ENCODE measurements at places on chromosomes 3 and 15. TPM values are rescaled to one million over a fixed set of nuclear protein-coding genes. Genes with fewer than 3 reads are reported as not detected.
A peak's percentile ranks its signal among the peaks of the same experiment; 100 is the strongest.

Gene BAHD1
- total RNA-seq, result 11.4 TPM

Gene RAB43
- 7.9 TPM for total RNA-seq

Gene ZPLD1
- total RNA-seq, result not detected

- no peak overlapping the region for H3K4me3 ChIP-seq
- H3K27ac ChIP-seq, result no peak overlapping the region
- DNase-seq, result peak; percentile 51
- H3K36me3 ChIP-seq, result peaks cover 93% of the 10 kb centered on the region
These were observed 47.4 kb upstream of the CRTC3 start for GRCh38 chr15:90482124-90483011.

GRCh38 chr3:10228248-10228950 is 19.9 kb upstream of the TATDN2 start:
- no peaks in the 10 kb centered on the region for H3K27me3 ChIP-seq
- no peak overlapping the region for H3K27ac ChIP-seq
- DNase-seq, result no peak
- no peaks in the 10 kb centered on the region for H3K36me3 ChIP-seq

GRCh38 chr3:64599651-64600050 is 88.1 kb downstream of the ADAMTS9 start:
- H3K36me3 ChIP-seq, result no peaks in the 10 kb centered on the region
- no peak overlapping the region for H3K27ac ChIP-seq
- H3K27me3 ChIP-seq, result no peaks in the 10 kb centered on the region
- H3K4me3 ChIP-seq, result no peak overlapping the region
- DNase-seq, result no peak

- H3K4me1 ChIP-seq, result no peaks in the 10 kb centered on the region
- no peaks in the 10 kb centered on the region for H3K36me3 ChIP-seq
- no peak for DNase-seq
- no peak overlapping the region for H3K27ac ChIP-seq
- H3K4me3 ChIP-seq, result no peak overlapping the region
These were observed 727.2 kb downstream of the SI start for GRCh38 chr3:164351131-164351530.

DNA sequence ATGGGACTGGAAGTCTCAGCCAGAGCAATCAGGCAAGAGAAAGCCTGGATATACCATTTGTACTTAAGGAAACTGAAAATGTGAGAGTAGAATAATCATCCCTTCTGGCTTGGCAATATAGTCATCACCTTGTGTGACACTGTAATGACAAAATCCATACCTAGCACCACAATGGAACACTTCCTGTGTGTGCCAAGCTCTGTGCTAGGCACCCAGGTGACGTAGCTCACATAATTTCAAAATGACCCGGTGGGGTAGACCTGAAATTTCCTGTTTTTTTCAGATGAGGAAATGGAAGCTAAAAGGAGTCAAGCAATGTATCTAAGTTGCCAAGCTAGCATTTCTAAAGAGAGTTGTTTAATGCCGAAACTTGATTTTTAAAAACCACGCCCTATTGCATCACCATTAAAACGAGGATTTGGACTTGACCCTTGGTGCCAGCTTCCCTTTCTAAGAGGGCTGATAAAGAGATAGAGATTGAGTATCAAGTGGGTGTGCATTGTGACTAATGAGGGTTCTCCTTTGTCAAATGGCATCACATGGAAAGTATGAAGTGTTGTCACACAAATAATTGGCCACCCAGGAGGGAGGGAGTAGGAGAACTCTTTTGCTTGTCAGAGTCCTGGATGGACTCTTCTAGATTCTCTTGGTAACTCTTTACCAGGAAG is 141.3 kb upstream of the PDZRN3 start:
- DNase-seq, result no peak
- H3K36me3 ChIP-seq, result no peaks in the 10 kb centered on the region
- peak overlapping the region; percentile 80 for H3K27ac ChIP-seq
- H3K4me1 ChIP-seq, result peaks cover 24% of the 10 kb centered on the region
- H3K4me3 ChIP-seq, result no peak overlapping the region

DNA sequence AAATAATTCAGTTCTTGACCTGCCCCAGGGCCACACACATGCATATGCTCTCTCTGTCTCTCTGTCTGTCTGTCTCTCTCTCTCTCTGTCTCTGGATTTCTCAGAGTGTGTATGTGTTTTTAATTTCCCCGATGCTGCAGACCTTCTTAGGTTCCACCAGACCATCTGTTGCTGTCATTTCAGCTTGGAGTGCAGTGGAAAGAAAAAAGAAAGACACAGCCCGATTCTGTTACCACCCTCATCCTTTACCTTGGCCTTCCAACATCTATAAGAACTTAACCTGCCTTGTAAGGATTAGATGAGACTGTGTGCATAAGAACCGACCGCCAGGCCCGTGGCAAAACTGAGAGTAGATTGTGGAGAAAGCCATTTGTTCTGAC is 9.7 kb upstream of the PGPEP1L start:
- H3K27me3 ChIP-seq, result no peaks in the 10 kb centered on the region
- peaks cover 36% of the 10 kb centered on the region for H3K4me1 ChIP-seq
- H3K4me3 ChIP-seq, result no peak overlapping the region
- no peaks in the 10 kb centered on the region for H3K36me3 ChIP-seq
- peak; percentile 19 for DNase-seq

- H3K27ac ChIP-seq, result no peak overlapping the region
- peaks cover 4% of the 10 kb centered on the region for H3K4me1 ChIP-seq
These were observed 926 bp upstream of the SKOR1 start for GRCh38 chr15:67824197-67824968.
